ENCODE measurements at places on chromosomes 7 and 10.

DNA sequence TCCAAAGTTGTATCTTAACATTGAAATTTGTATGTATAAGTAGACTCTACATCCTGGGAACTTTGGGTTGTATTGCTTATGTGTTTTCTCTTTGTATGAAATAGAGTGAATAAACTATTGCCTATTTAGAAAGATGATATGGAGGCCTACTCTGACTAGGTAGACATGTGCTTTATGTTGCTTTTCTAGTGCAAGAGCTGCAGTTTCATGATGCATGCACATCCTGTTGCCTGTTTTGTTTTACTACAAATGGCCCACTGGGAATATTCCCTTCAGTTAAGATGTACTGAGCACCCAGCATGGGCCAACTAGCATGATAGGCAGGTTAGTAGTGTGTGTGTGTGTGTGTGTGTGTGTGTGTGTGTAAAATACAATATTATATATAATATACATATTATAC lies 282.1 kb upstream of the LRGUK start:
- no peak for DNase-seq

DNA sequence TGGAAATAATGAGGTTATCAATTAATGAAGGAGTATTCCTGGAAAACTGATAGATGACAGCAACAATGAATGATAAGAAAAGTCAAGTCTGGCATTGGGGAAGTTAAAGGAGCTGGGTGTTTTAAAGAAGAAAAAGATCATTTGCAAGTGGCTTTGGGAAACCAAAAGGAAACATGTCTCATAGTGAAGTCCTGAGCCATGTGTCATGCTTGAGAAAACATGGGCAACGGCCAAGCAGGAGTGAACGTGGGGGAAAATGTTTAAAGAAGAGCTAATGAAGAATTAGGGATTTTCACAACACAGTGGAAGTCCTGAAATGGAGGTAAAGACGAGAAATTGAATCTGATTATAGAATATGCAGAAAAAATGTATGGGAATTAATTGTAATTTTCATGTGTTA lies 1383.2 kb upstream of the CELF2 start:
- DNase-seq = peak; percentile 21

- no peak for DNase-seq
Measured at GRCh38 chr10:78267598-78267997, 233.9 kb downstream of the RPS24 start.

DNA sequence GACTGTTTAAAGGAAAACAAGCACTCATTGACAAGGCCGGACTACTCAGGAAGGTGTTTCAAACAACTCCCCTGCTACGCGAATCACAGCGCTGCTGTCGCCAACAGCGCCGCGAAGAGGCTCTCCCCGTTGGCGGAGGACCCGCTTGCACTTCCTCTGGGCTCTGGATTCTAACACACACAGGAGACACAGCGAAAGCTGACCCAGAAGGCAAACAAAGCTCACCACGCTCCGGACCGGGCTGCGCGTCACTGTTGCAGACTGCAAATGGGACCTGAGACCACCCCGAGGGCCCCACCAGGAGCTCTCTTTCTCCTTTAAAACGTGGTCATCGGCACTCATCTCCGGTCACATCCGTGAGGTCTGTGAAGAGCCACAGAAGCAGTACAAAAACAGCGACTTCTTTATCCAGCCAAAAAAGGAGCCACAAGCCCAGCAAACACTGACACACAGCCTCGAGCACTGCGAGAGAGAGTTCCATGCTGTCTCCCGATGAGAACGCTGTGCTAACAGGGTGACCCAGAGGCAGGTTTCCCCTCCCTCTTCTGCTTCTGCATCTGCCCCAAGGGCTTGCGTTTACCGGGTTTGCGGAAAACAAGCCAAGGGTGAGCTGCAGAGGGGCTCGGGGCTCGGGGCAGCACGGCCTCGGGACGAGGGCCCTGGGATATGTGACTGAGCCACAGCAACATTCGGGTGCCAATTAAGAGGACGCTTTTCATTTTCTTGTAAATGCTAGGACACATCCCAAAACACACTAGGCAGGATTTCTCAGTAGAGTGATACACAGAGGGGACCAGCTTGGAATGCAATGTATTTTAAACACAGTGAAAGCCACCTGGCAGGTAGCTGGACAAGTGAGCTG lies 41.3 kb downstream of the AMZ1 start:
- no peak for DNase-seq

GRCh38 chr10:133275684-133276092 lies 980 bp downstream of the ADAM8 start:
- DNase-seq = no peak

GRCh38 chr7:127702938-127703337 lies 50.9 kb downstream of the SND1 start:
- DNase-seq = no peak

DNA sequence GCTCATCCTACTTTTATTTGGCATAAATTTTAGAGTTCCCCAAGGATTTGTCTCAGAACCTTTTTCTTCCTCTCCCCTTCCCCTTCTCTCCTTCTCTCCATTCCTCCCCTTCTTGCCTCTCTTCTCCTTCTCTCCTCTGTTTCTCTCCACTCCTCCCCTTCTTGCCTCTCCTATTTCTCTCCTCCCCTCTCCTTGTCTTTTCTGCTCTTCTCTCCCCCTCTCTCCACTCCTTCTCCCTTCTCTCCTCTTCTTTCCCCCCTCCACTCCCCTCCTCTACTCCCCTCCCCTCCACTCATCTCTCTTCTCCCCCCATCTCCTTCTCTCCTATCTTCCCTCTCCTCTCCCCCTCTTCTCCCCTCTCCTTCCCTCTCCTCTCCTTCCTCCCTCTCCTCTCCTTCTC lies 142.7 kb downstream of the CCDC71L start:
- no peak for DNase-seq

DNA sequence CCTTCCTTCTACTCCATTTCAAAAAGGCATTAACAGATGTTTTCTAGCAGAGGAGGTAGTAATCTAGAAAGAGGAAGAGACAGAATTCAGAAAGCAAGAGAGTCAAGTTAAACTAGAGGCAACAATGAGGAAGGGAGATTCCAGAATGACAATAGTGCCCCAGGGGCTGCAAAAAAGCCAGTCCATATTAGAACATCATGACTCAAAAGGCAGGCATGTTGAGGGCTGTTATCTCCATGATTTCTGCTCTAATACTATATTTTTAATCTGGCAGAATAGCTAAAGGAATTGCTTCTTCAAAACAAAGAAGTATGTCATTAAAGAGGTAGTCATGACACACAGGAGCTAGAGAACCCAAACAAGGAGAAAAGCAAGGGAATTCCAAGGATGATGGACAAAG lies 599.6 kb downstream of the INHBA start:
- no peak for DNase-seq

DNA sequence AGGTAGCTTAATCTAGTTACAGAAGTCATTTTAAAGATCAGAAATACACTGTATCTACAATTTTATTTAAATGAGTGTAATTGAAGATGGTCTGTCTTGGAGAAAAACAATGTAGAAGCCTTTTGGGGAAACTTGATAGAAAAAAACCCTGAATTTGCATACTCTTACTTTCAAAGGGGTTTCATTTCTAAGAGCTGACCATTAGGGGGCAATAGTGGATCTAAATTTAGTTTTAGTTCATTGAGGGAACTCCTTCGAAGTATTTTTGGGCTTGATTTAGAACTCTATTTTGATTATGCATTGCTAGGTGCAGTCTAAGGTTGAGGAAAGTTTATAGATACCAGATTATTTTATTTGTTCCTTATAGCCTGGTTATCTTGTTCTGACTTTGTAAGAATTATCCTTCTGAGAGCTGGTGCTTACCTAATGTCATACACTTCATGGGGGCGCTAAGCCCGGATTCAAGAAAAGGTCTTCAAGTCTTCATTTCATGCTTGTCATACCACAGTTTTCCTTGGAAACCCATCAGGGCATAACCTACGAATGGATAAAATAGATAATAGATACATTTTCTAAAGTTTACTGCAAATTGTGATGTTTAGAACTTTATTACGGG lies 69.1 kb upstream of the MXI1 start:
- no peak for DNase-seq

DNA sequence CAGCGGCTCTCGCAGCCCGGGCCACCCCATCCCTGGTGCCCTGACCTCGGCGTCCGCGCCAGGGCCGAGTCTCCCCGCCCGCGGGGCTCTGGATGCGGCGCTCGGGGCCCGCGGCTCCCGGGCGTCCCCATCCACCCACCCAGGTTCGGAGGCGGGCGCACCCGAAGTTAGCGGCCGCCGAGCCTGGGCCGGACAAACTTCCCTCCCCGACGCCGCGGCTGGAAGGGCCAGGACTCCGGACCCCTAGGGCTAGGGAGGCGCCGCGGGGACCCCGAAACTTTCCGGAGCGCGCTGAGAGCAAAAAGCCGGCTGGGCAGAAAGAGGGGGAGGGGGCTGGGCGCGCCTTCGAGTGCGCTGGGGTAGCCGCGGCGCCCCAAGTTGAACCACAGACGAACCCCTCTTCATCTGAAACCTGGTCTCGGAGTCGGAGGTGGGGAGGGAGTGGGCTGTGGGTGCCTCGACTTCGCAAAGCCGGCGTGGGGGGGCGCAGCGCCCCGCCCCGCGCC lies 3.7 kb upstream of the ELFN1 start:
- DNase-seq = no peak

GRCh38 chr7:144682581-144683280 lies 153.1 kb downstream of the TPK1 start:
- no peak for DNase-seq

- no peak for DNase-seq
Measured at GRCh38 chr7:151017953-151018420, 6.3 kb downstream of the ATG9B start.

DNA sequence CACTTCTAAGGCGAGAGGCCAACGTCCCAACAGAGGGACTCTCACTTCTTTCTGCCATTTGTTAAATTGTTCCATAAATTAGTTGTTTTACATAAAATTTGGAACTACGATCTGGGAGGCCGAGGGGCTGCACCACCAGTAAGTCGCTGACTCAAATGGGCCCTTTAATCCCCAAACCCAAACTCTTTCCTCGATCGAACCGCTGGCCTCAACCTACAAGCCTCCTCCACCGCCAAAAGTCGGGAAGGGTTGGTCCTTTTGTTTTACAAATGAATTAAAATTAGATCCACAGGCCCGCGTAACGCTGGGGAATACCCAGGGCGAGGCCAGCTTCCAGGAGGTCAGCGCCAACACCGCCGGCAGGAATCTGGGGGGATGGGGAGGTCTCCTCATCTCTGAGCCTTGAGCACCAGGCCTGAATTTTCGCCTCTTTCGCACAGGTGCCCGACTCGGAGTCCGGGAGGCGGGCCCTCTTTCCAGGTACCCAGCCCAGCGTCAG lies 1.2 kb upstream of the FOXI2 start:
- DNase-seq = no peak

GRCh38 chr7:104938741-104939390 lies 75.1 kb upstream of the KMT2E start:
- no peak for DNase-seq

- no peak for DNase-seq
Measured at GRCh38 chr10:44400541-44400940, 15.6 kb upstream of the CXCL12 start.

DNA sequence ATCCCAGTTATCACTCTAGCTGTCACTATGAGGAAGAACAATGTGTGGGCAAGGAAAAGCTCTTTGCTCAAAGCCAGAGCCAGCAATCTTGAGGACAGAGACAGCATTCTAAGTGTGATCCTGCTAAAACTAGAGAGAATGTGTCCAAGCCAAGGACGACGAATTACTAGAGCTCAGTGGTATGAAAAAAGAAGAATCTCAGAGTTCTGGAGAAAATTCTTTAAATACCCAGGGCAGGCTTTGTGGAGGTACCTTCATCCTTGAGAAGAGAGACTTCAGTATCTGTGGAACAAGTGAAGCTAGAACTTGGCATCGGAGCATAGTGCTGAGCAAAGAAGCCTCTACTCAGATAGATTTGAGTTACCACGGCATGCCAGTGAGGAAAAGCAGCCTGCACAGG lies 209.8 kb downstream of the TRIL start:
- no peak for DNase-seq

- no peak for DNase-seq
Measured at GRCh38 chr10:80672613-80673012, 134.9 kb downstream of the SH2D4B start.

- DNase-seq = no peak
Measured at GRCh38 chr7:139108266-139109187, 993 bp downstream of the ZC3HAV1 start.

- no peak for DNase-seq
Measured at GRCh38 chr7:102239206-102239820, 47.4 kb upstream of the SH2B2 start.

- DNase-seq = no peak
Measured at GRCh38 chr7:17948526-17949238, 8.4 kb upstream of the SNX13 start.

DNA sequence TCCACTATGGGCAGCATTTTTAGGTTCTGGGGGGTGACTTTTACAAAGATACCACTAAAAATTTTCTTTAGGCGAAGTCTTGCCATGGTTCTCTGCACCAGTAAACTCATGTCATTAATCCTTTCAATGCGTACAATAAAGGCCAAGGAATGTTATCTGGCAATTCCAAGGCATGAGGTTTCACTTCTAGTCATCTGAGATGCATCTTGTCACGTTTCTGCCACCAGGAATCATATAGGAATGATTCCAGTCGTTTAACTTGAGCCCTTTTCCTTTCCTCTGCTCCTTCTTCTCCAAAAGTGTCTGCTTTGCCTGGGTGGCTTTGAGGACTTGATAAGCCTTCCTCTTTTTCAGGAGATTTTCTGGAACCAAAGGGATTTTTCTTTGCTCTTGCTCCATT lies 56.8 kb downstream of the COBL start:
- no peak for DNase-seq

GRCh38 chr7:20172736-20173334 lies 44.3 kb downstream of the MACC1 start:
- peak; percentile 28 for DNase-seq

DNA sequence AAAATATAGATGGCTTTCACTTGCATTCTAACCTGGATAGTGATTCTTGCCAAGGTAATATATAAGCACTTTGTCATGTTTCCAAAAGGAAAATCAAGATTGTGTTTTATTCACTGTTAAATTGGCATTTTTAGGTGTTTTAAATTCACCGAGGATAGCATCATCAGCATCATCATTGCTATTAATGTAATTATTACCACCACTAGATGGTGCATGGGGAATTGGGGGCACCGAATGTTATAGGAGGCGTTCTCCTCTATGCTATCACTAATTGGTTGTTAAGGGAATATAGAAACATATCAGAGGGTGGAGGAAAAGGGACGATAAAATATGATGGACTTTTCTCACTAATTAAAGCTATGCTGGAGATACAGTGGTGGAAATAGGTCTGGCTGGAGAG lies 95.5 kb downstream of the CELF2 start:
- DNase-seq = no peak

DNA sequence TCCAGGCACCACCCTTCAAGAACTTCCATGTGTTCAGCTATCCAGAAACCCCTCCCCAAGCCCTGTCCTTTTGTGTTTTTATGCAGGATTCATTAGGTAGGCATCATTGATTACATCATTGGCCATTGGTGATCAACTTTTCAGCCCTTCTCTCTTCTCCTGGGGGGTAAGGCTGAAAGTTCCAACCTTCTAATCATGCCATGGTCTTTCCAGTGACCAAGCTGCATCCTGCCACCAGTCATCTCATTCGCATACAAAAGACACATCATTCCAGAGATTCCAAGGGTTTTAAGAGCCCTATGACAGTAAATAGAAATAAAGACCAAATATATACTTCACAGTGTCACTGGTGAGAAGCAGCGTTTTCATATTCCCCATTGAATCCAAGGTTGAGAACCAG lies 48.2 kb downstream of the DNAJC12 start:
- DNase-seq = no peak
